ENCODE measurements at places on chromosomes 11 and 22. TPM values are rescaled to one million over a fixed set of nuclear protein-coding genes. Genes with fewer than 3 reads are reported as not detected.

DNA sequence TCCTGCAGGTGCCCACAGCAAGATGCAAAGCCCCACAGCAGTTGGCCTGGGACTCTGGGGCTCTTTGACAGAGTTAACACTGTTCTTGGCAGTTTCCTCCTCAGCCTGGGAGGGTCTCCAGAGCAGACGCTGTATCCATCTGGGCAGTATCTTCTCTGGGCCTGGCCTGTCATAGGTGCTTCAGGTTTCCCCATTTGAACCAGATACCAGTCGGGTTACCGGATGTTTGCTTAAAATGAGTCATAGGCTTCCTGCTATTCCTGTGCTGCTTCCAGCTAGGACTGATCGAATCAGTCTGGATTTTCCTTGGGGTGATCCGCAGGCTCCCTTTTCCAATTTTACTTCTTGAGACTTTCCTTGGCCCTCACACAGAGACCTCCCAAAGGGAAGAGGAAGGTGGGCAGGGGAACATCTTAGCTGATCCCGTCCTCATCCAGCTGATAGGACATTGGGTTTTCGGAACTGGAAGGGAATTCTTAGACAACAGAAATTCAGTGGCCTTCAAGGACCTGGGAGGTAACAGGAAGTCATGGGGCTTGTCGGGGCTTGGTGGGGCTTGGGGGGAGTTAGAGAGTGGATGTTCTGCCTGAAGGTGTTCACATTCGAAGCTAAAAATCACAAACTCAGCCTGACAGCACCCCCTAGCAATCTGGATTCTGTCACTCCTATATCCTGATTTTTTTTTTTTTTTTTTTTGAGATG is 2.4 kb upstream of the RANGAP1 start:
- DNase-seq = peak; percentile 55

TCN2 gene
- 6.5 TPM for total RNA-seq

- DNase-seq = no peak
These were observed 57.5 kb upstream of the PLET1 start for GRCh38 chr11:112318184-112318591.

DNA sequence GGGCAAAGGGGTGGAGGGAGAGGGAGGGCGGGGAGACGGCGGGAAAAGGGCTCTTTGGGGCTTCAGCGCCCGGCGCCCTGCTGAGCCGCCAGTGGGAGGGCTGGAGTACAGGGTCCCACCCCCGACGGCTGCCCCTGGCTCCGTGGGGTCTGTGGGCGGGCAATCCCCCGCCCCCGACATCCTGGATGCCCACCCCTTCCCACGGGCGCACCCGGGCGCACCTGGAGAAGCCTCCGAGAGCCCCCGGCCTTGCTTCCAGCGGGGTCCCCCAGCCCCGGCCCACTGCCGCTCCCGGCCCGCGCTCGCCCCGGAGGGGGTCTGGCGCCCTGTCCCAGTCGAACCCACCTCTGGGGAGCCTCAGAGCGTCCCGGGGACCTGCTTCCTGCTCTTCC is 394 bp downstream of the CHRM4 start:
- no peak for DNase-seq

DNA sequence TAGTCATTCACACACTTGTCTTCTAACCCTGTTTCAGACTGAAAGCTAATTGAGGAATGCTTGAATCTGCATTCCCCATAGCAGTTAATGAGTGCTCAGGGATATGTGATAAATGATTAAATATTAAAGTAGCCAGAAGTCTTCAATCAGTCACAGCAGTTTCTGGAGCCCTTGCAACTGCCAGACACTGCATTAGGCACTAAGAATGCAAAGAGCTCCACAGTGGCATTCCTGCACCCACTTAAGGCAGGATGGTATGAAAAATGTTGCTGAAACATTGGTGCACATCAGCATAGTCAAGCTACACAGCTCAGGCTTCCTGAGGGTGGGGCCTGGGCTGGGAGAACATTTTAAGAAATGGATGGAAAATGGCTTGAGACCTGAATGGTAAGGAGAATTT is 6.5 kb downstream of the DTX4 start:
- DNase-seq = no peak

DNA sequence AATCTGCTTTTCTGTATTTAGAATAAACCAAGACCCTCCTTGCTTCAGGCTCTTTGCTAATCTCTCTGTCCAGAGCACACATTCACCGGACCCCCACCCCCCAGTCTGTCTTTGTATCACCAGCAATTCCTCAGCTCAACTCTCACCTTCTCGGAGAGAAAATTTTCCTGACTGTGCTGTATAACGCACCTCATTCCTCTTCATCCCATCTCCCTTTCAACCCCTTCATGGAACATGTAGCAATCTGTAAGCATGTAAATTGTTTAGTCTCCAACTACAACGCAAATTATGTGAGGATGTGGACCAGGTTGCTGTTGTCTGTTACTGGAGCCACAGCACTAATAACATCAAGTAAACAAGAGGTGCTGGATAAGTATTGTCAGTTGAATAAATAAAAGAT is 349.8 kb downstream of the DCDC1 start:
- no peak for DNase-seq

GRCh38 chr11:34936945-34937629 is 20.7 kb downstream of the PDHX start:
- no peak for DNase-seq

MRGPRX4 gene
- not detected for total RNA-seq

TRIM51 gene
- not detected for total RNA-seq

DNA sequence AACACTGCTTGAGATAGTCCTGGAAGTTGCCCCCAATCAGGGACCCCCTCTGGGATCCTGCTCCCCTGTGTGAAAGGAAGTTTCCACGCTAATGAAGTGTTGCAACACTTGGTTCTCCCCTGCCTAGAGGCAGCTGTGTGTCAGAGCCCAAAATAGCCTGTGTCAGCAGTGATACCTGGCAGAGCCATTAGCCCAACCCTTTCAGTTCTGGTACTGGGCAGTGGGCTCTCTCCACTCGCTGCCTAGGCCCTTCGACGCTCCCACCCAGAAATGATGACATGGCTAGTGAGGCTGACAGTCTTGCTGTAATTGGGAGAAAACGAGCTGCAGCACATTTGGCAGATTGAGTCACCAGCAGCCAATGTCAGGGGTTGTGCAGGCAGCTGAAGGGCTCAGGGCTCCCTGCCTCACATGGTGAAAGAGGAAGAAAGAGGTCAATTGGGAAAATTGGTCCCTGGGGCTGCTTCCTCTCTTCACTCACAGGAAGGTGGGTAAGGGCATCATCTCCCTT is 1.4 kb upstream of the NXF1 start:
- no peak for DNase-seq

PANX2 gene
- 1.1 TPM for total RNA-seq

DNA sequence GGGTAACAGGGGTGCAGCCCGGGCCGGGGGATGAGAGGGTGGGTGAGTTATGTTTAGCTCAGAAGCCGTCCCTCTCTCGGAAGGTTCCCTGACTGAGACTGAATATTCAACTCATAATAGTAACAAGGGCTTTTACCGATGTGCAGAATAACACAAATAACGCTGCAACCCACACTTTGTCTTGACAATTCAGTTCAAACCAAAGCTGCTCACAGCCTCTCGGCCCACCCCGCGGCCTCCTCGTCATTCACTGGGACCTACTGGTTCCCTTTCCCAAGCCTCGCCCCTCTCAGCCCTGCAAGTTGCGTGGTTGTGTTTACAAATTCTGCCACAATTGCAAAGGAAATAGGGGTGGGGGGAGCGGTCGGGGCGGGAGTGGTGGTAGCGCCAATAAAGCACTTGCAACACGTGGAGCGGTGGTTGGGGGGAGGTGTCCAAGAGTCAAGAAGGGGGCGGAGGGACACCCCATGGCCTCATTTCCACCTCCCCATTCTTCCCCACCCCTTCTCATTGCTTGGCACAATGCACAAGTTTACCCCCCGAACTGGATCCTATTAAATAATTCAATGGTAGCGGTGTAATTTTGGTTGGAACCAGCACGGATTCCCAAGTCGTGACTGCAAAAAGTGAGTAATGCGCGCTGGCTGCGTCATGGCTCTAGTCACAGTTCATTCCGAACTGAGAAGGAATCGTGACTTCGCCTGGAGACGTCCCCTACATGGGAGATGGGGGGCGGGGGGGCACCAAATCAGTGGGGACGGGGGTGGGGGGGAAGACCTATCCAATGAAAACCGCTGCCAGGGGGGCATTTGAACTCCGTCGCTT is 102.0 kb upstream of the HSD17B12 start:
- DNase-seq = no peak

GRCh38 chr11:87572881-87573280 is 535.1 kb downstream of the TMEM135 start:
- DNase-seq = no peak

- DNase-seq = no peak
These were observed 19.1 kb downstream of the WNT7B start for GRCh38 chr22:45957826-45958225.

DNA sequence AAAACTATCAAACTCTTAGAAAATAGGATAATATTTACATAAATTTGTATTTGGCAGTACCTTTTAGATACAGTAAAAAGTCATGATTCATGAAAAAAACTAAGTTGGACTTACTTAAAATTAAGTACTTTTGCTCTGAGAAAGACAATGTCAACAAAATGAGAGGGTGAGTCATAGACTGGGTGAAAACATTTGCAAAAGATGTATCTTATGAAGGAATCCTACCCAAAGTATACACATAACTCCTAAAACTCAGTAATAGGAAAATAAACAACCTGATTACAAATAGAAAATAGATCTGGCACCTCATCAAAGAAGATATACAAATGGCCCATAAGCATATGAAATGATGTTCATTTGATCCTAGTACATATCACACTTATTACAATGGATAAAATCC is 1154.6 kb downstream of the JRKL start:
- no peak for DNase-seq

SRSF8 gene
- total RNA-seq = 39.8 TPM

DNA sequence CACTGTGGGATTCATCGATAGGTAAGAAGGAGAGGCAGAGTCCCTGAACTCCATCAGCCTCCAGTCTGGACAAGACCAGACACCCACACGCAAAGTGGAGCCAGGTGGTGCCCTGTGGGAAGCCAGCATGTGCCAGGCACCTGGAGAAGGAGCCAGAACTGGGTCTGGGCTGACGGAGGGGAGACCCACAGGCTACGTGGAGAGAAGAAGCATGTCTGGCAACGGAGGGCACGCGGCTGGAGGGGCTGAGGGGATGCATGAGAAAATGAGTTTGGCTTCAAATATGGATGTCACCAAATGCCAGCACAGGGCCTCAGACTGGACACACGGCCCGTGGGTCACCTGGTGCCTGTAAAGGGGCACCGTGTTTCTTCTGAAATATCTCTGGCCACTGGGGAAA is 55.7 kb downstream of the LINC01488 start:
- no peak for DNase-seq

- peak; percentile 10 for DNase-seq
These were observed 34.6 kb upstream of the SC5D start for GRCh38 chr11:121257976-121258375.

DNA sequence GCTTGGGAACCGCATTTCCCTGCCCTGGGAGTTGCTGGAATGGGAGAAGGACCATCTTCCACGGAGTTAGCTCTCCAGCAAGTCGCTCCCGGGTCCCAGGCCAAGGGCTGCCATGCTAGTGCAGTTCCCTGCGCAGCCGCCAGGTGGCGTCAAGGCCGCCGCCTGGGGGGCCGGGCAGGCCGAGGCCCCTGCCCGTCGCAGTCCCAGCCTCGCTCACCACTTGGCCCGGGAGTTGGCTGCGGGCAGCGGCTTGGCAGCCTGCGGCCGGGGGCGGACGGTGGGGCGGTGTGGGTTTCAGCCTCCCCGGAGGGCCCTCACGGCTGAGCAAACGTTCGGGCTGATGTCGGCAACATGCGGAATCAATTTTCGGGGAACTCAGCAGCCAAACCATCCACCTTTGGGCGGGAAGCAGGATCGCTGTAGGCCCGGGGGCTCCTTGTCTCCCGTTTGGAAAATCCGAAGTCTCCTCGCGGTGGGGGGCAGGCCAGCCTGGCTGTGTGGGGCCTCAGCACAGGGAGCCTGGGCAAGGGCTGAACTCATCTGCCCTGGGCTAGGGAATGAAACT is 415.1 kb downstream of the SOX6 start:
- DNase-seq = no peak

GRCh38 chr22:35518811-35519210 is 21.8 kb upstream of the RASD2 start:
- no peak for DNase-seq

UBQLN3 gene
- total RNA-seq = not detected

DNA sequence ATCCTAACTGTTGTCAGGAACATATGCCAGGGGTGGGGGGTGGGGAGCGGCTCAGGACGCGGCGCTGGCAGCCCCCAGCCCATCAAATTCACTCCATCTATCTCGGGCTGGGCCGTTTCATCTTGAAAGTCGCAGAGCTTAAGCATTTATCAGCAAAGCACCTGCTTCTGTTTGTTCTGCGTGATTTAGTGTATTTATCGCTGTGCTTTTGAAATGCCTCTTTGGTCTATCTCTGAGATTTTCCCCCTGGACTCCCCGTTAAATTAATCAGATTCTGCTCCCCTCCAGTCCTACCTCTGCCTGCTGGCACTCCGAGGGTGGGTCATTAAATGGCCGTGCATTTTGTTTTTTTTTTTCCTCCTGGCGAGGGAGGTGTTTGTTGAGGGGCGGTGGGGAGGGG is 446.2 kb downstream of the TBC1D22A start:
- DNase-seq = no peak

PRSS23 gene
- total RNA-seq = 56.6 TPM

APOA4 gene
- not detected for total RNA-seq

SIK2 gene
- total RNA-seq = 10.1 TPM

GRCh38 chr22:48303369-48303725 is 1524.3 kb downstream of the BRD1 start:
- no peak for DNase-seq

CREB3L1 gene
- total RNA-seq = 4.5 TPM

- DNase-seq = peak; percentile 75
These were observed 420.0 kb downstream of the DYNC2H1 start for GRCh38 chr11:103529181-103529684.

MRPL23 gene
- total RNA-seq = 163 TPM

GRCh38 chr11:131327421-131327820 is 43.0 kb upstream of the NTM start:
- no peak for DNase-seq

DNA sequence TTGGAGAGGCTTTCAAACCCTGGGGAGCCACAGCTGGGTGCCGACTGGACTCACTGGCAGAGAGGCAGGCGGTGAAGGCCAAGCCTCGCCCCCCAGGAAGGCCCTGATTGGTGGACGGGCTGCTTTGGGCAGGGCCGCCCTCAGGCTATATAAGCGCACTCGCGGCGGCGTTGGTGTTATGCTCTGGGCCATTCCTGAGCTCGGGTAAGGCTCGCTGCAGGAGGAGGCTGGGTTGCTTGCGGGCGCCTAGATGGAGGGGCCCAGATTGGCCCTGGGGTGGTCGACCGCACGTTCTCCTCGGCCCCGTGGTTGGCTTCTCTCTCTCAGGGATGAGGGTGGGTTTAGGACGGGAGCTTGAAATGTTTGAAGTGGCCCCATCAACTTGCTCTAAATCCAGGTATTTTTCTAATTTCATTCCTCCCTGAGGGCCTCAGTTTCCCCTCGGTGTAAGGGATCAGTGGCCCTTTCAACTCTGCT is at the start of gene SPDYC:
SPDYC (plus strand) TSS at position 176 of the 477 bp plus-strand sequence. CDS start 1,125 bp downstream, outside the sequence.
- DNase-seq = no peak

GRCh38 chr11:123755813-123756212 is 1.5 kb upstream of the OR6X1 start:
- no peak for DNase-seq

ART1 gene
- total RNA-seq = not detected

GRCh38 chr11:120618399-120618798 is 106.9 kb downstream of the GRIK4 start:
- DNase-seq = no peak

- DNase-seq = no peak
These were observed 8.3 kb upstream of the MIEF1 start for GRCh38 chr22:39493759-39494158.

Data from kidney epithelial cell (primary cell).